ENCODE measurements at places on chromosomes 2 and 18.

- DNase-seq = no peak
These were observed 33.2 kb upstream of the REEP1 start for GRCh38 chr2:86370579-86370978.

- no peak for DNase-seq
These were observed 49.8 kb downstream of the GLS start for GRCh38 chr2:190930411-190930810.

GRCh38 chr2:180184506-180184905 lies 177.4 kb upstream of the CWC22 start:
- no peak for DNase-seq

- no peak for DNase-seq
These were observed 47.7 kb upstream of the TMEM247 start for GRCh38 chr2:46431481-46432235.

GRCh38 chr18:46578987-46579386 lies 78.0 kb downstream of the LOXHD1 start:
- no peak for DNase-seq

DNA sequence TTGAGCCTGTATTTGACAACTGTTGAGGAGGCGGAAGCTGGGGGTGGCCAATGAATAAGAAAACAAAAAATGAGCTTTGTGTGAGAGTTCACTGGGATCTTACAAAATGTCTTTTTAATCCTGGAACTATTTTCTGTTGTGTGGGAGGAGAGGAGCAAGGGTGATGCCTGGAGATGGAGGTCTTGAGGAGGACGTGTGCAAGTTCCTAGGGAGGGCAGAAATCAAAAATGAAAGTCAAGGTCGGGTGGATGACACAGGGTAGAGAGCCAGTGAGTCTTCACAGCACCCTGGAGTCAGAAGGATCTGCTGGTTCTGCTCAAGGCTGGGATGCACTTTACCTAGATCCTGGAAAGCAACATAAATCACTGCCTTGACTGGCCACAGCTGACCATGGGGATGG lies 180.3 kb upstream of the PKDCC start:
- no peak for DNase-seq

DNA sequence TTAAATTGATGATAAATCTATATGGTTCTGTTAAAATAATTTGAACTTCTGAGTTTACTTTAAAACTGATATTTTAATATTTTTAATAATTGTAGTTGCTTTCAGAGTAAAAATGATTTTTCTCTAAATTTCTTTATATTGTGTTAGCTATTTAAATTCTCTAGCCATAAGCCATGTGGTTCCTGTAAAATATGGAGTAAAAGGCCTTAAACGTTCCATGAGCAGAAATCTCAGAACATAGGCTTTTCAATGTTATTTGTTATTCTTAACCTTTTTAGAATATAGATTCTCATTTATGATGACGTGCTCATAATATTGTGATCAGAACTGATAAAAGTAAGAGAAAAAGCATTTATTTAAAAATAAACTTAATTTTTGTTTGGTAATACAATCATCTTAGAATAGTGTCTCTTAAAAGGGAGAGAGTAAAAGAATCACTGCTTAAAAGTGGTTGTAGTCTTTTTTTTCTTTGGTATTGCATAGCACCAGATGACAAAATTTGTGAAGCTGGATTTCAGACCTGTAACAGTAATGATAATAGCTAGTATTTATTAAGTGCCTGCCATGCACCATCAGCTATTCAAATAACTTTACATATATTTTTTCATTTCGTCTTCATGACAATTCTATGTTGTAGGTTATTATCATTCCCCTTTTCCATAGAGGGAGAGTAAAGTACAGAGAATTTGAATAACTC lies 2.7 kb downstream of the BMPR2 start:
- DNase-seq = no peak

- DNase-seq = no peak
These were observed 3.2 kb downstream of the MARS2 start for GRCh38 chr2:197708331-197708730.

GRCh38 chr2:72141032-72141645 lies 6.5 kb downstream of the CYP26B1 start:
- DNase-seq = no peak

GRCh38 chr2:165032559-165032958 lies 77.2 kb upstream of the SLC38A11 start:
- no peak for DNase-seq

- DNase-seq = no peak
These were observed 79.7 kb downstream of the EHBP1 start for GRCh38 chr2:62785216-62785615.

- DNase-seq = no peak
These were observed 1359.7 kb upstream of the NRXN1 start for GRCh38 chr2:52391621-52392020.

DNA sequence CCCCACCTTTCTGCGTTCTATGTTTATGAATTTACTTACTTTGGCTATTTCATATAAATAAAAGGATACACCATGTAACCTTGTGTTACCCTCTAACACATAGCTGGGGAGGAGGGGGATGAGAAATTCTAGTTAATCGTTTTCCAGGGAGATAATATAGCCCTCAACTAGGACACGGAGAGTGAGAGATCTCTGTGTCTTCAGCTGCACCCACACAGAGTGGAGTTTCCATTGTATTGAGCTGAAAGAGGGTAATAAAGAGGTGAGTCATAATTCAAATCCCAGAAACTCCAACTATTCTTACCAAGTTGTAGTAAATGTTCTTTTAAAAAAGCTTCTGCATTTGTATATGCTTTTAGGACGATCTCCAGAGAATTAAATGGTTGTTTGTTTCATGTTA lies 110.1 kb upstream of the SULT1C3 start:
- no peak for DNase-seq

DNA sequence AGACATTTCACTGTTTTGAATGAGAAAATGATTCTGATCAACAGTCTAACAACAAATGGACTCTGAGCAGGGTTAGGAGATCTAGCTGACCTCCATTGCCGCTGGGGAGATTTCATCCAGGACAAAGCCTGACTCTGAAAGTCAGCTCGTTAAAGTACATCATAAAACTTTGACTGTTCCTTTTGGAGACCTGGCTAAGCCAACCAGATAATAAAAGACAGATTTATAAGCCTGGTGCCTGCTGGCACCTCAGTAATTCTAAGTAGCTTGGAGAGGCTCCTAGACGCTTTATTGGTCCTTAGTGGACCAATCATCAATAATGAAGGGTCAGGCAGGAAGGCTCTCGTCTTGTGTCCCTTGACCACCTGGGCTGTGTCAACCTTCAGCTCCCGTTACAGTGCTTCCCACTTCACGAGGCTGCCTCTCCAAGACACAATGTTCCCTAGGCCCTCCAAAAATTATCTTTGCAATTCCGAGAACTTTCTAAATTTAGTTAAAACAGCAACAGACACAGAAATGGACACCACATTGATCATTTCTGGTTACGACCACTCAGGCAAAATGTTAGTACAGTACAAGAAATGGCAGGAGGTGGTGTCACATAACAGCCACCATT lies 47.9 kb upstream of the PMAIP1 start:
- DNase-seq = no peak

DNA sequence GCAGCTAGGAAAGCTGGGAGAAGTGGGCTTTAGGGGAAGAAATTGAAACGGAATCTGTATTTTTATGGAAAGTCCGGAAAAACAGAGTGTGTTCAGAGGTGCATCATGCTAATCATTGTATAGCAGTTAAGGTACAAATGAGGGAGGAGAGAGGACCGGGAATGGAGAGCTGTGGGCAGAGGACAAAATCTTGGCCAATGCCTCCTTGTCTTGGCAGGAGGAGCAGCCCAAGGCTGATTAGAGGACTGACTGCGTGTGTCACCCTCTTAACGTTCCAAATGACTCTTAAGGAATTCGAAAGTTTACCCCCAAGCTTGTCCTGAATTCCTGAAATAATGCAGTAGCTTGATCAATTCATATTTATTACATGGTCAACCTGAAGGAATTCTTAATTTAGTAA lies 81.0 kb downstream of the ZNF236 start:
- DNase-seq = no peak

DNA sequence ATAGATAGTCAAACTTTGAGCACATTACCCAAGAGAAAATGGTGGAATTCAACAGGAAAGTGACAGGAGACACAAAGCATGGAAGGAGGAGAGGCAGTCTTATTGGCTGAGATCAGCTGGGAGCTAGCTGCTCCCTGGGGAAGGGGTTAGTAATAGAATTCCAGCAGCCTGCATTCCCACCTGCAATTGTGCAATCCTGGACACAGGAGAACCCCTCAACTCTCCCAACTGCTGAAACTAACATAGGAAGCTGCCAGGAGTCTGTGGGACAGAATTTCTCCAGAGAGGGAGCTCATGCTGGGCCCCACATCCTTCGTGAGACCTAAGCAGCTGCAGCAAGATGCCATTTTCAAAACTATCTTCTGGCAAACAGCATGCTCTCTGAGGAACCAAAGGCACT lies 69.8 kb upstream of the ACVR1C start:
- DNase-seq = no peak

DNA sequence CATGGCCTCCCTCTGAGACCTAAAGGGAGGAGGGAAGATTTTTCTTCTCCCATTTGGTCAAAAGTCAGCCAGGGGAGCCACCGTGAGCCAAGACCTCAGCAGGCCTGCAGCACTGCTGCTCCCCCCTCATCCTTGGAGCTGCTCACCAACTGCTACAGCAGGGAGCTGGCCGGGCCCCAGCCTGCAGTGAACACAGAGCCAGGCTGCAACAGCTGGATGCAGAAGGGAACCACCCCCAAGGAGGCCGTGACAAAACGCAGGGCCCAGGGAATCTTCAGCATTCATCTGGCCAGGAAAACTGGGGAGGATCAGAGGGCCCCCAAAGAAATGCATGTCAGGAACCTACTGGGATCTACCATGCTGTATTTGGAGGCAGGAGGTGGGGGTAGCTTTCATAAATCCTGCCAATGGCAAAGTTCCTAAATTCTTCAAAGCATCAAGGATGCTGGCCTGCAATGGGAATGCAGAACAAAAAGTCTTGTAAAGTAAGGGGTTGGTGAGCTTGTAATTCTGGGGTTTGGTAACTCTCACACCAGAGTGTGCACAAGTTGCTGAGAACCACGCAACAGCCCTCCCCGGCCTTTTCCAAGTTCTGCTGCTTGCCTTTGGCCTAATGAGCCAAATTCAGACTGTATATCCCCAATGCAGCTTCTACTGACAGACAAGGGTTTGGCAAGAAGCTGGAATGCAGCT lies 61.0 kb downstream of the CACNB4 start:
- DNase-seq = no peak

DNA sequence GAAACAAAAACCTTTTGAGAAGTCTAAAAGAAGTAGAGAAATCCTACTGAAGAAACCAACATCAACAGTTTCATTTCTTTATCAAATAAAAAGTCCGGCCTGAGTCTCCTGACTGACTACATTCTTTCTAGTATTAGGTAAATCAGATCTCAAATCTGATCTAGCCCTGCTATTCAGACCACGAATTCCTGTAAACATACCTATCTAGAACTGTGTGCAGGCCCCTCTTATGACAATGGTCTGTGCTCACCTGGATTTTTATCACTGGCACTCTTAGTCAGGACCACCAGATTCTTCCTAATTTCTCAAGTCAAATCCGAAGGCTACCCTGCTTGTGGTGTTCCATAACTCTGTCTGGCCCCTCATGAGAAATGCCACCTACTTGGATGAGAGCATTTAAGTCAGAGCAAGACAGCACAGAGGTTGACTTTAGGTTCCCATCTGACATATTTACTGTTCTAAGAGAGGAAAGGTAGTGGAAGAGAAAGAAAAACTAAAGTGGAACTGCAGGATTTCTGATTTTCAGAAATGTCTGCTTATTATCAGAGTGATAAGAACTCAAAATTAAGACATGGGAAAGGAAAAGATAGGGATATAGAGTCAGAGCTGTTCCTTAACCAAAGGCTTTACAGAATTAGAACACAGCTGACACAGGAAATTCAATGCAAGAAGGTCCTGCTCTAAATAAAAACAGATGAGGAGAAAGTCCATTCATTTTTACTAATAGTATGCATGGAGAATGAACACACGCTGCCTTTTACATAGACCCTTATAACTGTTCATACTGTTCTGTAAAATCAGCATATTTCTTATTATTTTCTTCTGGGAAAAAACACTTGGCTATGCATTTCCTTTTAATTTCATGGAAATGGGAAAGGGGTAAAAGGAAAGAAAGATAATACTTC lies 56.5 kb downstream of the SLC8A1 start:
- no peak for DNase-seq

DNA sequence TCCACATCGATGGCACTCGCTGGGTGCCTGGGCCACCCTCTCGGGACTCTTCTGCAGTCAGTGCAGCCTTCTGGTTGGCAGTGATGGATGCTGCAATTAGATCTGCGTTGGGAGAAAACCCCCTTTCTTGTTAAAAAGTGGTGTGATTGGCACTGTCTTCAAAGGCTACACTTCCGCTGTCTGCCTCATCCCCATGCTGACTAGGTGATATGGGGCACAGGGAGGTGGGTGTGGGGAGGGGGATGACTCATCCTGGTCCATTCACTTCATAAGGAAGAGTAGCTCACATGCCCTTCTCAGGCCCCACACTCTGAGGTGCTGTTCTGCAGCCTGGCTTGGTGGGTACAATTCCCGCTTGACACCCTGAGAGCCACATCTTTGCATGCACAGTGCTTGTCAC lies 77.4 kb downstream of the THNSL2 start:
- peak; percentile 3 for DNase-seq

GRCh38 chr2:189232759-189233406 lies 53.3 kb upstream of the COL5A2 start:
- DNase-seq = no peak

DNA sequence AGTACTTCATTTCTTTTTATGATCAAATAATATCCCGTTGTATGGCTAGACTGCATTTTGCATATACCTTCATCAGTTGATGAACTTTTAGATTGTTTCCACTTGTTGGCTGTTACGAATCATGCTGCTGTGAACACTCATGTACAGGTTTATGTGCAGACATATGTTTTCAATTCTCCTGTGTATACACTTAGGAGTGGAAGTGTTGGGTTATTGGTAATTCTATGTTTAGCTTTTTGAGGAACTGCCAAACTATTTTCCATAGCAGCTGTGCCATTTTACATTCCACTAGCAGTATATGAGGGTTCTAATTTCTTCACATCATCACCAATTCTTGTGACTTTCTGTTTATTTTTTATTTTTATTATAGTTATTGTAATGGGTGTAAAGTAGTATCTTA lies 32.1 kb upstream of the LCLAT1 start:
- no peak for DNase-seq

- DNase-seq = no peak
These were observed 104.7 kb downstream of the TMEM185B start for GRCh38 chr2:120118471-120118870.

- no peak for DNase-seq
These were observed 1402.0 kb upstream of the PIK3C3 start for GRCh38 chr18:40553029-40553428.

- DNase-seq = no peak
These were observed 44.1 kb upstream of the EPAS1 start for GRCh38 chr2:46252891-46253659.

- DNase-seq = no peak
These were observed 111.4 kb upstream of the PGAP1 start for GRCh38 chr2:197037863-197038398.

GRCh38 chr2:102337012-102337411 lies 18.6 kb upstream of the IL18R1 start:
- no peak for DNase-seq

Measured in stimulated activated CD4-positive, alpha-beta T cell treated with anti-CD3 and anti-CD28 coated beads, Interleukin-2, amount 100 ng/mL, for 4 hours (primary cell).